GM19239 (cell line): ENCODE measurements at places on chromosomes 5 and 9.

GRCh38 chr5:150143350-150144245, 12.0 kb downstream of the PDGFRB start:
- no peak for DNase-seq

DNA sequence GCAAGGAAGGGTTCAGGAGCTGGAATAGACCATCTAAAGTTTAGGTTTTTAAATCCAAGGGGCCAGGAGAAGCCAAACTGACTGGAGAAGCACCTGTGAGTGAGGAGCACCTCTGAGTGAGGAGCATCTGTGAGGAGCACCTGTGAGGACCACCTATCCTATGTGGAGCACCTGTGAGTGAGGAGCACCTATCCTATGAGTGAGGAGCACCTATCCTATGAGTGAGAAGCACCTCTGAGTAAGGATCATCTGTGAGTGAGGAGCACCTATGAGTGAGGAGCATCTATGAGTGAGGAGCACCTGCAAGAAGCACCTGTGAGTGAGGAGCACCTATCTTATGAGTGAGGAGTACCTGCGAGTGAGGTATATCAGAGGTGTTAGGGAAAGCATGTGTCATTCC, 8.0 kb upstream of the OR1Q1 start:
- no peak for DNase-seq

- DNase-seq = no peak
Measured at GRCh38 chr5:26329562-26330189, 708.7 kb downstream of the CDH9 start.

DNA sequence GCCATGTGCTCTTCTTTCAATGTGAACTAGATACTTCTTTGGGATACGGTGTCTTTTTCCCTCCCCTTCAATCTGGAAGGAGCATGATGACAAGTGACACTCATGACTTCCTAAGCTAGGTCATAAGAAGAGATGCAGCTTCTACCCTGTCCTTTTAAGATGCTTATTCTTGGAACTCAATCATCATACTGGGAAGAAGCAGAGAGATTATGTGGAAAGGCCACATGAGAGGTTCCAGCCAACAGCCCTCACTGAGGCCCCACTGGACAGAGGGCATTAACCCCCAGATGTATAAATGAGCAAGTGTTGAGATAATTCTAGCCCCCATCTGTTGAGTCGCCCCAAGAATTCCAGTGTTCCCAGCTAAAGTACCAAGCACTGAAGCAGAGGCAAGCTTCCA, 29.3 kb upstream of the HTR4 start:
- no peak for DNase-seq

DNA sequence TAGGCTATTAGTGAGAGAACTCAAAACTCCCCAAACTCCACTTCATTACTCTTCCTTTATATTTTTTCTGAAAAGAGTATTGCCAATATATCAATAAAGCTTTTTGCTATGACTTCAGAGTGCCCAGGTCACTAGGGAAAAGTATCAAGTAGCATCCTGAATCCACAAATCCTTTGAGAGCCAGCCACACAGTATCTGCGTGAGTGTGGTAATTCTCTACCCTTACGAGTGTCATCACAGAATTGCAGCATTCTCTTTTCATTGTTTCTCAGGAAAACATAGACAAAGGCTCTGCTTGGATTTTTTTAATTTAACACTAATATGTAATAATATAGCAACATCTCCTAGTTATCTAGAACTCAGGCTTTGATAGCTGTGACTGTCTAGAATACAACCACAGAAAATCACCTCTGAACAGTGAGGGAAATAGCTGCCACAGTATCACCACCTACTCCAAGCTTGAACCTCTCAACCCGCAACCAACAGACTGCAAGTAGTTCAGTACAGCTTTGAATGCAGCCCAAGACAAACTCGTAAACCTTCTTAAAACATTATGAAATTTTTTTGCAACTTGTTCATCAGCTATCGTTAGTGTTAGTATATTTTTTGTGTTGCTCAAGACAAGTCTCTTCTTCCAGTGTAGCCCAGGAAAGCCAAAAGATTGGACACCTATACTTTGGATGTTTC, 79.3 kb upstream of the CCDC152 start:
- no peak for DNase-seq

- no peak for DNase-seq
Measured at GRCh38 chr9:107577140-107577776, 87.7 kb upstream of the KLF4 start.

DNA sequence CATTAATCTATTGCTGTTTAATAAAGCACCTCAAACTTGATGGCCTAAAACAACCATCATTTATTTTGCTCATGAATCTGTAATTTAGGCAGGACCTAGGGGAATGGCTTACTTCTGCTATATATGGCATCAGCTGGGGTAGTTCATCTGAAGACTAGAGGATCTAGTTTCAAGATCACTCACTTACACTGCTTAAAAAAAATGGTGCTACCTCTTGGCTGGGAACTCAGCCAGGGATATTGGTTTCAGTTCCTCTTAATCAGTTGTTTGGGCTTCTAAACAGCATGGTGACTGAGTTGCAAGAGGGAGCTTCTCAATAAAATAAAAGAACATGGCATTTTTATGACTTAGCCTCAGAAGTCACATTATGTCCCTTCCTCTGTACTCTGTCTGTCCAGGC, 142.0 kb downstream of the FAM114A2 start:
- peak; percentile 18 for DNase-seq

DNA sequence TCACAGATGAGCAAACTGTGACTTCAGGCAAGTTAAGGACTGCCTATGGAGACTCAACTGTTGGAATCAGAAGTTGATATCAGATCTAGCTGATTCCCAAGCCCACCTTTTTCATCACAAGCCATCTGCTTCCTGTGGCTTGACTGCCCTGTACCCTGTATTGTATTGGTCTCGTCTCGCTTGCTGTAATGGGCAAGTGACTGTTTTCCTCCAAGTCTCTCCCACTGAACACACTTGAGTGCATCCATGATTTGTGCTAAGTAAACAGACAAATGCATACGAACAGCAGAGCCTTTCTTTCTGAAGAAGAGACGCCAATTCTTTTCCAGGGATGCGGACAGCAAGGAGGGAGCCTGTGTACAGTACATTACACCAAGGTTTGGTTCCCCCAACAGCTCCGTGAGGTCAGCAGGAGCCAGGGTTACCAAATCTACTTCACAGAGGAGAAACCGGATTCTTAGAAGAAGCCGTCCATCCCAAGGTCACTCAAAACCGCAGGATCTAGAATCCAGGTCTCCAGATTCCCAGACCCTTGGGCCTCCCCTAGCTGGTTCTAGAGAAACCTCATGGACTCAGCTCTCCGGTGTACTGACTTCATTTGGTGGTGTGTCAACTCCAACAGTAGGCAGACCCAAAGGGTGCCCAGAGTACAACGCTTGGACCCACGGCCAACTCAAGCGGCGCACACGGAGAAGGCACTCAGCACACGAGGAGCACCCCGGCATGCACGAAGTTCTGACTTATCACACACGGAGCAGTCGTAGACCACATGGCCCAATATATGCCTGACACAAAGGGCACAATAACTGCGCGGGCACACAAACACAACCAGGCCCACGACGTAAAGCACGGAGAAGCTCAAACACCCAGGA, 1.1 kb downstream of the BAG1 start:
- DNase-seq = no peak

DNA sequence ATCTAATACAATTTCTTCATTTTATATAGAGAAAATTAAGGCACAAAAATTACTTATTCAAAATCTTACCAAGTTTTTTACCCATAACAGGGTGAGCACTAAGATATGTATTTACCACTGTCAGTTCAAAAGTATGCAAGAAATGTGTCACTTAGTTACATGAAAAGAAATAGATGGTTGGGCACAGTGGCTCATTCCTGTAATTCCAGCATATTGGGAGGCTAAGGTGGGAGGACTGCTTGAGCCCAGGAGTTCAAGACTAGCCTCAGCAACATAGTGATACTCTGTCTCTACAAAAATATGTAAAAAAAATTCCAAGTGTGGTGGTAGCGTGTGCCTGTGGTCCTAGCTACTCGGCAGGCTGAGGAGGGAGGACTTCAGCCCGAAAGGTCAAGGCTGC, 19.4 kb downstream of the YIPF5 start:
- DNase-seq = no peak

DNA sequence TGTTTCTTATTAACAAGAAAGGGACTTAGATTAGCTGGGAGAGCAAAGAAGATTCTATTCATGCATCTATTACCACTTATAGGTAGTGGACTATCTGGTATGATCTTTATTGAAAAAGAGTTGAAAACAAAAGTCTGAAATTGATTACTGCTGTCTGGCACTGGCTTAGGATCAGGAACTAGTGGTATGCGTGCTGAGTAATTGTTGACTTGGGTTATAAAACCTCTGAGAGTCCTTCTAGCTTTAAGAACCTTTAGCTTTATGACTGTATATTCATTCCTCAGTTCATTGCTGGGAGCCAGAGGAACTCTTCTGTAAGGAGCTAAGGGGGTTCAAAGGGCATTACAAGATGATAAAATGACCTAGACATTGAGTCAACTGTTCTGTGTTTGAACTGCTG, 7.6 kb downstream of the SLC1A1 start:
- no peak for DNase-seq

DNA sequence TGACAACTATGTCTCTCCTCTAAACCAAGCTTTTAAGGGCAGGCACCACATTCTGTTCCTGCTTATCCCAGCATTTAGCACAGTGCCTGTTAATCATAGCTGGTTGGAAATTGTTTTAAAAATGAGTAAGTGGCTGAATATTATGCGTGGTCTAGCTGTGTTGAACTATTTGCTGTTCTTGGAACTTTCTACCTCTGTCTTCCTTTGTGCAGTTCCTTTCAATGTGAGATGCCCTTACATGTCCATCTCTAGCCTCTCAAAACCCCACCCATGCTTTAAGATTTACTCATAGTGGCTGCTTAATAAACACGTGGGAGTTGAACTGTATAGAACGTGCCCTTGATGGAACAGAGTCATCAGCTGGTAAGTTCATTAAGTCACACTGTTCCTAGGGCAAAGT, 34.5 kb downstream of the C9orf57 start:
- no peak for DNase-seq

- DNase-seq = no peak
Measured at GRCh38 chr5:178201927-178202235, 2.5 kb upstream of the HNRNPAB start.

GRCh38 chr5:117740268-117740667, 1165.6 kb upstream of the SEMA6A start:
- DNase-seq = no peak

- DNase-seq = no peak
Measured at GRCh38 chr5:56735849-56736641, 79.3 kb upstream of the MAP3K1 start.

DNA sequence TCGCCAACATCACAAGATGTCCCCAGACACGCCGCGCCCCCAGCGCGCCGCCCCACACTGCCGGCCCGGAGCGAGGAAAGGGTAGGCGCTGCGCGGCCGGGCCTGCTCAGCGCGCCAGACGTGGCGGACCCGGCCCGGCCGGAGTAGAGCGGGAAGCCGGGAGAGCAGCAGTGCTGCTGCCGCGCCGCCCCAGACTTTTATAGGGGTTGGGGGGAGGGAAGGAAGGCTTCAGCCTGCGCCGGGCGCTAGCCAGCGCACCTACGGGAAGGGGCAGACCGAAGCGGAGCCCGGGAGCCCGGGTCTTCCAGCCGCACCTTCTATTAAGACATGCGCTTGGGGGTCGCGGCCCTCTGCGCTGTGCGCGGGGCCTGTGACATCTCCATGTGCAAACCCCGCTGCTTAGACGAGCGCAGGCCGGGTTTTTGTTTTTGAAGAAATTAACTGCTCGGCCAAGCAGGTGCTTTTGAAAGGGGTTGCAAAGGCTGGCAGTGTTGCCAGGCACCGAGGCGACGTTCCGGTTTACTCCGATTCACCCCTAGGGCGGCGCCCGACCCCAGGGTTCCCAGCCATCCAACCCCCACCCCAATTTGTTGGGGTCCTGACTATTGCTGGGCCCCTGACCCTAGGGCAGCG, 353 bp upstream of the PAX5 start:
- no peak for DNase-seq

DNA sequence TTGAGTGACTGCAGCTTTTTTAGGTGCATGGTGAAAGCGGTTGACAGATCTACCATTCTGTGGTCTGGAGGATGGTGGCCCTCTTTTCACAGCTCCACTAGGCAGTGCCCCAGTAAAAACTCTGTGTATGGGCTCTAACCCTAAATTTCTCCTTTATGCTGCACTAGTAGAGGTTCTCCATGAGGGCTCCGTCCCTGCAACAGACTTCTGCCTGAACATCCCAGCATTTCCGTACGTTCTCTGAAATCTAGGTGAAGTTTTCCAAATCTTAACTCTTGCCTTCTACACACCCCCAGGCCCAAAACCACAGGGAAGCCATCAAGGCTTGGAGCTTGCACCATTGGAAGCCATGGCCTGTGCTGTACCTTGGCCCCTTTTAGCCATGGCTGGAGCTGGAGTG, 1898.1 kb upstream of the NUDT12 start:
- DNase-seq = no peak

- no peak for DNase-seq
Measured at GRCh38 chr9:31005086-31005665, 1379.3 kb upstream of the ACO1 start.

GRCh38 chr9:121700165-121700831, 48.9 kb downstream of the DAB2IP start:
- no peak for DNase-seq

GRCh38 chr5:78972654-78973428, 12.3 kb downstream of the ARSB start:
- no peak for DNase-seq

DNA sequence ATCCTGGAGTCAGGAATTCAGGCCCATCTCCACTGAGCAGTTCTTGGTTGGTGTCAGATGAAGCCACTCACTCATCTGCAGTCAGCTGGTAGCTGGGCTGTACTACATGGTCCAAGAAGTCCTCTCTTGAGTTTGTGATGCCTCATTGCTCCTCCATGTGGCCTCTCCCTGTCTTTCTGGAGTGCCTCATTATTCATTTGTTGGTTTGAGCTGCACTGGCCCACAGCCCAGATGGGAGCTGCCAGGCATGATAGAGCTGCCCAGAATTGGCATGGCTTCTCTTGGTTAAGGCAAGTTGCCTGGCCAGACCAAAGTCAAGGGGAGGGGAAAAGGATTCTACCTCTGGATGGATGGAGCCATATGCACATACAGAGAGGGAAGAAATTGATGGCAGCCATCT, 8.0 kb downstream of the PTCD2 start:
- no peak for DNase-seq

DNA sequence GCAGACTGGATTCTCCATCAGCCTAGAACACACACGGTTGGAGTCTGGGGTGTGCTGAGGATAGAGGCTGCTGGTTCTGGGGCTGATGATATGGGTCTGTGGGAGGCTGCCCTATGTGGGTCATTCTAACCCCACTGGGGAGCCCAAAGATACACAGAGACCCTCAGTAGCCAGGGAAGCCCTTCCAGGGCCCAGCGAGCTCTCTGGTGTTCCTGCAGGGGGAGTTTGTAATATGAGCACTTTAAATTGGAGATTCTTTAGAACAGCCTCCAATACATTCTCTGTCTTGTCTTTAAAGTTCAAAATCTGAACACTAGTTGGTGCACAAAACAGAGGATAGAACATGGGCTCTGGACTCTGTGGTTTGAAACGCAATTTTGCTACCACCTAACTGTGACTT, 2.4 kb downstream of the ACTL7A start:
- DNase-seq = no peak

GRCh38 chr5:32536246-32536645, 49.1 kb upstream of the SUB1 start:
- DNase-seq = no peak
